ENCODE measurements at places on chromosomes 4 and X.

DNA sequence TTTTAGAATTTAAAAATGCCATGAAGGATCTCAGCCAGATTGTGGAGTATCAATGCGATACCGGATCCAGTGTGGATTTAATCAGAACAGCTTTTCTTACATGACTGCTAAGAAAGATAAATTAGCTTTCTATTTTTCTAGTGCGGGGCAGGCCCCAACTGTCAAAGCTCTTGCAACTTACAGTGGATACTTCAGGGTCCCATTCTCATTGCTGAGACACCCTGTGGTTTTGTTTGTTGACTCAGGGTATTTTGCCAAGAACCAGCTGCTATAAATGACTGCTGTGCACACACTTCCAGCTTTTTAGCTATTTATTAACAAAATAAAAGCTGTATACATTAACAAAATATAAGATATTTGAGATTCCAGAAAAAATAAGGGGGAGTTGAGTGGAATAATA lies 166.4 kb downstream of the DCLK2 start:
- DNase-seq, result peak; percentile 79

GRCh38 chrX:42175843-42176242 lies 252.5 kb upstream of the CASK start:
- DNase-seq, result no peak

DNA sequence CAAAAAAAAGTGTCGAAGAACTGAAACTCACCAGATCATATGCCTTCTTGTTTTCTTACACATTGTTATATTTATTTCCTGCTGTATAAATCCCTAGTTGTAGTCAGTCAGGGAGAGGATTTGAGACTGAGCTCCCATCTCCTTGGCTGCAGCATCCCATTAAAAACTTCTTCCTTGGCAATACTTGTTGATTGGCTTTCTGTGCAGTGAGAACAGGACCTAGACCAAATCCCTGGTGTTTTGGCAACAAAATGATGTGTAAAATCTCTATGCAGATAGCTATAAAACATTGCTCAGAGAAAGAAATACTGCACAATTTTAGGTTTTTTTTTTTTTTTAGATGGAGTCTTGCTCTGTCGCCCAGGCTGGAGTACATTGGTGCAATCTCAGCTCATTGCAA lies 47.9 kb downstream of the TRIML1 start:
- DNase-seq, result no peak

DNA sequence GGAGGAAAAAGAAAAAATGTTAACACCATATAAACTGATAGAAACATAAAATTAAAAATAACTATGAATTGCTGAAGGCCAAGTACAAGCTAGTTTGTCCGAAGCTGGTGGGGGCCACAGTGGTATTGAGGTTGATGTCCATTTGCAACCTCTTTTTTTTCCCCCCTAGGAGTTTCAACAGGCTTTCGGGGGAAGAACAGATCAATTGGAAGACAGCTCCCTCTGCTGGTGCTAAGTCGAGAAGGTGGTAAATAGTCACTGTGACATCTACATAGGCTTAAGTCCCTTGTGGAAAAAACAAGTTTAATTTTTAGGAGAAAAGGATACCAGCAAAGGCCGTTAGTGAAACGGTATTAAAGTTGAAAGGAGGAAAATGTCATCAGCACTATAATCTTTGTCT lies 115.7 kb upstream of the ZXDA start:
- no peak for DNase-seq

DNA sequence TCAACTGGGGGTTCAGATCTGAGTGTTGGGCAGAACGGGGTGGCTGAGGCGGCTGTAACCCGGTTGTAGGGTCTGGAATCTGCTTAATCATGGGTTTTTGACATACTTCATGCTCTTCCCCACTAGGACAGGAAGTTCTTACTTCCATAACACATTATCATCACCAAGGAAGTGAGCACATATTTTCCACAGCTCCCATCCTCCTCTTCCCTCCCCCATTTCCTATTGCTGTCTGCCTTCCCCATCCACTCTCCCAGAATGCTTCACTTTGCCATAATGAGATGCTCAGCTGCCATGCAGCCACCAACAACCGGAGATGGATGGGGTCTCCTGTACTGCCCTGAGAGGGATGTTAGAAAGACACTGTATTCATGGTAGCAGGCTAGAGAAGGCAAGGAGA lies 6.4 kb upstream of the DCUN1D4 start:
- peak; percentile 34 for DNase-seq

- DNase-seq, result no peak
These were observed 1.3 kb downstream of the AMER1 start for GRCh38 chrX:64204252-64204651.

DNA sequence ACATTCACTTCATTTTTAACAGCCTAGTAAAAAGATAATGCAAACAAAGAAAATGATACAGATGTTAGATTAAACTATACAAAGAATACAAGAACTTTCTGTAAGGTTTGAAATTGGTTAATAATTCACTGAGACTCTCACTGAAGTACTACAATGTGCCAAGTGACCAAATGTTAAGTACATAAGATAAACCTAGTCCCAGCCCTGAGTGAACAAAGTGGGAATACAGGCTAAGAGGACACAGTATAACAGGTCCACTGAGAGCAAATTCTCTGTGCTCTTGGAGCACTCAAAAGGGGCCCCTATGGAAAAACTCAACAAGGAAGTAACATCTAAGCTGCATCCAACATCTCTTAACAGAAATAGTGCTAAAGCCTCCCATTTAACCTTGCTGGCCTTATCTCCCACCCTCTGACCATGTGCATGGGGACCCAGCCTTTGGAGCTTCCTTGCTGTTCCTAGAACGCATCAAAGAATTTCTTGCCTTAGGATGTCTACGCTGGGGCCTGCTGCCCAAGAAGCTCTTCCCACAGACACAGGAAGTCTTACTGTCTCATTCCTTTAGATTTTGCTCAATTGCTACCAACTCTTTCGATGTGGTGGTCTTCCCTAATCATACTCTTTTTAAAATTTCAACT lies 113.4 kb downstream of the ZAR1 start:
- DNase-seq, result no peak

- no peak for DNase-seq
These were observed 33.3 kb downstream of the FRYL start for GRCh38 chr4:48746608-48747362.

DNA sequence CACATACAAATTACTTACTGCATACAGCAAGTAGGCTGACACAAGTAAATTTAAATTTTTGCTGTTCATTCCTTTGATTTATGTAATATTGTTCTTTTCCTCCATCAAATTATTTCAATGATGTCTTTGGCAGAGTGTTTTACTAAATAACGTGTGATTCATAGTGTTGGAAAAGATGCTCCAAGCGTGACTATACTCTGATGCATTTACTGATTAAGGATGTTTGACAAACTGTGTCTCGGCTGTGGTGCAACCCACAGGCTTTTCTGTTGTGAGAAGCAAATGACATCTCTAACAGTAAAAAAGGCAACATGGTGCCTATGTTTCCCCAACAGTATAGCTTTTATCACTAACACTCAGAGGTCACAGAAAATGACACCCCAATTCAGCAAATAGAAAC lies 540.9 kb downstream of the PPP4R3C start:
- DNase-seq, result peak; percentile 24

DNA sequence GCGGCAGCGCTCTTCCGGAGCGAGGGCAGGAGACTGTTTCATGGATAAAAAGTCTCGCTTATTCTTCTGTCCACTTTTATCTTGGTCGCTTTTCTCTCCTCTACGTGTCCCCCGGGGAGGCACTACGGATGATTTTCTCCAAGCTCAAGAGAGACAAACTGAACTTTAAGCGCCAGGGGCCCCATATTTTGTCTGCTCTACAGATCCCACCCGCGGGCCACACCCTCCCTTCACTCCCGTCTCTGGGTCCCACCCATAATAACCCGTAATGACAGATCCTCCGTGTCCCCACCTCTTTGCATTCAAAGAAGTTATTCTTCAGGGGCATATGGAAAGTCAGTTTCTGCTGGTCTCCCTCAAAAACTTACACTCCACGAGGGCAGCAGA lies at the start of gene CORIN:
CORIN (minus strand) TSS at position 160 of the 387 bp plus-strand sequence; CDS start at position 42, 118 bp downstream.
- no peak for DNase-seq

GRCh38 chr4:86099348-86099747 lies 260.5 kb downstream of the MAPK10 start:
- no peak for DNase-seq

DNA sequence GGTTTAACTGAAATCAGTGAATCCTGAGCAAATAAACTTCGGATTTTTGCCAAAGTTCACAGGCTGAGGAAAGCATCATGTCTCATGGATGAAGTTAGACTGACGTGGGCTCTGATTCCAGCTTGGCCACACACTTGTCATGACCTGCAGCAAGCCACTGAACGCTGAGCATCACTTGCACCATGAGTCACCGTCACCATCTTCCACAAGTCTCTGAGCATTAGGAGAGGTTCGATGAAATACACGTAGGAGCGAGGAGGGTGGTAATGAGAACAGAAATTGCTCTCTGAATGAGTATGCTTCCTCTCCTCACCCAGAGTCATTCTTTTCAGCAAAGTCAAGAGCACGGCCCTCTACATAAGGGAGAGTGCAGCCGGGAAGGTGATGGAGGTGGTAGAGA lies 3.8 kb upstream of the TRIML2 start:
- no peak for DNase-seq

DNA sequence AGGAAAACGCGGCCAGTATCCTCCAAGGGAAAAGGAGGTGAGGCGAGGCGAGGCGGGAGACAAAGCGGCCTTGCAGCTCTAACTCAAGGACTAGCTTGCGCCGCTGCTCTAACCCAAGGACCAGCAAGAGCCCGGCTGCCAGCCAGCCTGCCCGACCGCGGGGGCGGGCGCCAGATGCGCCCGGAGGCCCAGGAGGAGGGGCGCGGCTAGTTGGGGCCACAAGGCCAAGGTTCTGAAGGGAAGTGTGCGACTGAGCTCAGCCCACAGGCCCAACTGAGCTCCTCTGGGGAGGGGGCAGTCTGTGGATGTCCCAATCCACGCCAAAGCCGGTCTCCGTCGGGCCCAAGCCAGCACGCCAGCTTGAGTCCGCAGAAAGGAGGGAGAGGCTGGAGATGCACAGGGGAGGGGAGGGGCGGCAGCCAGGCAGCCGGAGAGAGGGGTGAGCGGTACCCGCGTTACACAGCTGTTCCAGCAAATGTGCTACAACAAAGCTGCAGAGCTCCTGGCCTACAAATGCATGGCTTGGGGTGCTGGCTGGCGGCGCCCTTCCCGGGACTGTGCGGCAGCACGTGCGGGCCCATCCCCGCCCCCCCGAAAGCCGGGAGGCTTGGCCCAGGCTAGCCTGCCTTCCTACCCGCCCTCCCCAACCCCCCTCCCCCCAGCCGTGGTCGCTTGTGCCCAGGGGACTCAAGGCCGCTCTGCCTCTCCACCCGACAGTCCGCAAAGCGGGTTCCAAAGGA lies 637 bp downstream of the AMER1 start:
- DNase-seq, result peak; percentile 13

DNA sequence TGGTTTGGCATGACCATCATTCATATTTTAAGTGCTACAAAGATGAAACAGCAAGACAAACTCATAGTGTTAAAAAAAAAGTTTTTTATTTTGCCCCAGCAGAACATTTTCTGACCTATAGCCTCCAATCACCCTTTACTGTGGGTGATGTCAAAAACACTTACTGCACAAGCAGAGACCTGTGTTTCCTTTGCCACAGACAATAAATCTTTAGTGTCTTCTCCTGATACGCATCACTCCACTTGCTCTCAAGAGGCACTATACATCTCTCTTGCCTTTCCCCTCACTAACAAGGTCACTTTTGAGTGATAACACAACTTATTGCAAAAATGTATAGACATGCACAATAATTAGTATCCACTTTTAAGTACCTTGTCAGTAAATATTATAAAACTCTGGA lies 125.6 kb downstream of the ANTXR2 start:
- no peak for DNase-seq

DNA sequence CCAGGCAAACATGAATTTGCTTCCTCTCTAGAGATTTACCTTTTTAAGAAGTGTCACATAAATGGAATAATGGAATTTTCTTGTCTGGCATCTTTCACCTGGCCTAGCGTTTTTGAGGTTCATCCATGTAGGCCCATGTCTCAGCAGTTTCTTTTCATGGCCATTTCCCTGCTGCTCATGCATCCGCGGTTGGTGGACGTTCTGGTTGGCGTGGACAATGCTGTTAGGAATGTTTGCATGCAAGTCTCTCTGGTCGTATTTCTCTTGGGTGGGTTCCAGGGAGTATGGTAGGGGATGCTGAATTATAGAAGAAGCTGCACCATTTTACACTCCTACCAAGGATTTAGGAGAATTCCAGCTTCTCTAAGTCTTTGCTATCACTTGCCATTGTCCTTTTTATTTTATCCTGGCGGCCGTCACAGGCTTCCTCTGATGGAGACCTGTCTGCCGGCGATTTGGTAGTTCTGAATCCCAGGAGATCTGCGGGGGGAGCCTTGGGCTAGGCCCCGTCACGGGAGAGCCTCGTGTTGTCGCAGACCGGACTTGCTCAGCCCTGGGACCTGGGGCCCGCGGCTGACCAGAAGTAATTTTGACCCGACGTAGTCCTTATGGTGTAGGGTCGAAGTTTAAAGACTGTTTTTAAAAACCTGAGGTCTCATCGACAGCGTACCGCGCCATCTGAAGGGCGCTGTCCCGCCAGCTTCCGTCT lies 56.9 kb upstream of the TADA2B start:
- DNase-seq, result peak; percentile 77

DNA sequence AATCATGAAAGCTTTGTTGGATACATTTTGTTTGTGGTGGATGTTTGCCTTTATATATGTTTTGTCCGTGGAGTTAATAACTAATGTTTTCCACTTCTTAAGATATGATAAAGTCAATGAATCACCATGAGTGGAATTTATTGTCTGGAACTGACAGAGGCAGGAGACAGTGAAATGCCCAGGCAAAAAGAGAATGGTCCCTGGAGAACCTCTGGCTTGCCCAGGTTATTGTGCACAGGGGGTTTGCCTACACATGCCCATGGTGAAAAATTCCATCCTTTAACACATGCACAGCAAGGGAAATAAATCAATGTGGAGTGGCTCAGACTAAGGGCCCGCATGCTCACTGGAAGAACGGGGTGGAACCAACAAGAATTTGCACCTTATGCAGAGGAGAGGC lies 964.3 kb upstream of the GRIA3 start:
- DNase-seq, result no peak

DNA sequence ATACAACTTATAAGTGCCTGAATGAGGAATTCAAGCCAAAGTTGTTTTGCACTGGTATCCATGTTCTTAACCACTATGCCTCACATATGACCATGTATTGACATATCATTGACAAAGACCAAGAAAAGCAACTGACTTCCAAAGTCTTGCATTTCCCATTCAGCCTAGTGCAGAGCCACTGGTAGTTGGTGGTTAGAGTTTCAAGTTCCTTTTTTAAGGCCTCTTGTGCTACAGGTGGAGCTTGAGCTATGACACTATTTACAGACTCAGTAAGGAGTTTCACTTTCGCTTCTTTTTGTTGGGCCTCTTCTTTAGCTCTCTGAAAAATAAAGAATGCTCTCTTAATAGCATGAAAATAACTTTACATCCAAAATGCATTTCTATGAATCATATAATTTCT lies 763.0 kb downstream of the DMD start:
- no peak for DNase-seq
